ENCODE measurements at places on chromosomes 7 and 10.
A peak's percentile ranks its signal among the peaks of the same experiment; 100 is the strongest.

DNA sequence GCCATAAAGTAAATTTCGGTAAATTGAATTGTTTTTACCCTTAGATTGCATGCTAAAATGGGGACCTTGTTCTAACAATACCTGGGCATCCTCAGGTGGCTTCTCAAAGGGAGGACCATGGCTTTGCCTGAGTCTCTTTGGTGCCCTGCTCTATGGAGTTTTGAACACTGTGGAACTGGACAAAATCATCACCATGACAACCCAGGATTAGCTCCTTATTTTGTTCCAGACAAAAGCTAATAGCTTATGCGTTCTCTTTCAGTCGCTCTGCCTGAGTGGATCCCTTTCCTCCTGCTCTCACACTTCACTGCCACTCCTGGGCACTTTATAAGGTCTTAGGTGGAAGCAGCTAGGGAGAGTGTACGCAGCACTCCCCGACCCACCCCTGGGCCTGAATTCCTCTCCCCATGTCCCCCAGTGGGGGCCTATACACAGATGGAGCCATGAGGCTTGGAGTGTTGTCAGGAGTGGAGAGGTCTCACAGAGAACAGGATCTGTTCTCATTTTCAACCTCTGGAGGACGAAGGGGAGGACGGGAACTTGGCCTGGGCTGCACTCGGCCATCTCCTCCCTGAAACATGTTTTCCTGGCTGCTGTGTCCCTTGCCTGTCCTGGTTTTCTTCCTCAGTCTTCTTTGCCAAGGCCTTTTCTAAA, 19.0 kb downstream of the ADCYAP1R1 start:
- no peak for DNase-seq

DNA sequence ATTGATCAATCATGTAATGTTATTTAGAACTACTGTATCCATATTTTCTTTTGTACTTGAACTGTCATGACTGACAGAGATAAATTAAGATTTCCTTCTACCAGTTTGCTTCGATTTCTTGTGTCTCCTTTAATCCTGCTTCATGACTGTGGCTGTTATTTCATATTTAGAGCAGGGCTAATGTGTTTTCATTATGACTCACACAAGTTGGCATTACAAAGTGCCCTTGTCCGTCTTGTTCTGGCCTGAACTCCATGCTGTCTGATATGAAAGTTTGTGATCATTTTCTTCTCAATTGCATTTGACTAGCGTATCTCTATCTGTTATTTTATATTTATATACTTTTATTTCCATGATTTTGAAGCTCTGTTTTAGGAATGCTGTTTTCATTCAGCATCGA, 344.1 kb upstream of the PRKCQ start:
- DNase-seq = no peak

DNA sequence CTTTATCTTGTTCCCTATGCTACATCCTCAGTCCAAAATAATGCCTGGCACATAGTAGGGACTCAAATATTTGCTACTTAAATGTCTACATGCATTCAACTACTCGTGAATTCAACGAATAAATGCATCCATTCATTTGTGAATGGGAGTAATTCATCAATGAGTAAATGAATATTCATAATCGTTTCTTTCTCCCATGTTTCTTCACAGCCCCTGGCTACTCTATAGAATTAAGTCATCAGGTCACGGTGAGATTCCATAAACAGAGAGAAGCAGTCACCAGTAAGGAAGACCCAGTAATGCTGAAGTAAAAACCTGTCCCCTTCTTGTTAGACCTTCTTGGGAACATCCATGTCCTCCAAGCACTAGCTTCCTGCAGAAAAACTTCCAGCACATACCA, 48.4 kb downstream of the ATE1 start:
- DNase-seq = no peak

- no peak for DNase-seq
These were observed 5.4 kb downstream of the PPIA start for GRCh38 chr7:44801890-44802289.

- DNase-seq = no peak
These were observed 268.3 kb downstream of the DIP2C start for GRCh38 chr10:421170-421569.

GRCh38 chr10:106919871-106920282, 244.6 kb downstream of the SORCS1 start:
- DNase-seq = no peak

GRCh38 chr10:13335881-13336280, 12.2 kb downstream of the SEPHS1 start:
- no peak for DNase-seq

DNA sequence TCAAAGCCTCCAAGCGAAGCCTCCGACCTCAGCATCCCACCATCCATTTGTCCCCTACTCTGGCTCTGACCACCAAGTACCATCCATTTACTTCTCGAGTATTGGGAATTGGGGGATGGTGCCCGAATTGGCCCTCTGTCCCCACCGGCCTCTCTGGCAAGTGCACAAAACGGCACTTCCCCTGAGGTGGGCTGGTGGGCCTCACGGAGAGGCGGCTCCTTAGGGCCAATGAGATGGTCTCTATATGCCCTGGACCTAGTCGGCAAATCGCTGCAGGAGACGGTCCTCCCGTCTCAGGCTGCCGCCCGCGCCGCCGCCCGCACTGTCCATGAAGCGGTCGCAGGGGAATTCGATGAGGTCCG, 2.8 kb downstream of the TRIL start:
- DNase-seq = no peak

DNA sequence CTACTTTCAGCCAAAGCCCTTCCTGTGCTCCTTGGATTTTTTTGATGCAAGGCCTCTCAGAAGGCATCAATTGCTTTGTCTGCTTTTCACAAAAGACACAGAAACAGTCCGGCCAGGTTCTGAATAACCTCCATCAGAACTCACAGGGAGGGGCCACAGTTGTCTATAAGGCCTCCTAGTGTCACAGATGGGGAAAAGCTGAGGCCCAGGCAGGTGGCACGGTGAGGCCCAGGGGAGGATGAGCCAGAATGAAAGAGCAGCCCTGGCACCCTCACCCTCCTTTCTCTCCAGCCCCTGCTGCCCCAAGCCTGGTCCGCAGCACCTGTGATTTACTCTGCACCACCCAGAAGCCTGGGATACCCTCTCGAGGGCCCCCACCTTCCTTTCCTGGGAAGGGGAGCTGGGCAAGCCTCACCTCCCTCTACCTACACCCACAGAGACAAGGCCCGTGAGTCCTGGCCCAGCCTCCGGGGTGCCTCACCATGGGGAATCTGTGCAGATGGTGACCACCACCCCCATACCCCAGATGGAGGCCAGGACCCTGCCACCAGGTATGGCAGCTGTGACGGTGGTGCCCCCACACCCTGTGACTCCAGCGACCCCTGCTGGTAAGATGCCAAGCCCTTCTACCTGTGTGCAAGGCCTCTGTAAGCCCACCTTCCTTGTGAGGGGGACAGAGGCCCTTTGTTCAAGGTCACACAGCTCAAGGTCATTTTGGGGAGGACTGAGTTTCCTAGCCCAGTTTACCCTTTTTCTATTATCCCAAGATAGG, 26.2 kb upstream of the ZNF467 start:
- peak; percentile 48 for DNase-seq

- no peak for DNase-seq
These were observed 33.5 kb downstream of the DPY19L1 start for GRCh38 chr7:35003679-35004303.

DNA sequence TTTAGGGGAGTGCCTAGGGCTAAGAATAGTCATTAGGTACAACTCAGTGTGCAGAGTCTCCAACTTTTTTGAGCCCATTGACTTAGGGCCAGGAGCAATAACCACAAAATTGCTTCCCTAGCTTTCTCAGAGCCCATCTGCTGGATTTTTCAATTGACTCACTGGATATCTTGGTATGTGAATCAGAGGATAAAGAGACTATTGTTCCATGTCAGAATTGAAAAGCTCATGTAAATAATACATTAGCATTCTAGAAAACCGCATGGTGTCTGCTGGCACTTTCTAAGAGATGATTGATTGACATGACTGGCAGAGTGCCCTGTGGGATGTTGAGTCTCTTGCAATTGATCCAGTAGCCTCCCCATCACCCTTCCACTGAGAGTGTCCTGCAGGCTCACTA, 246.2 kb downstream of the CCDC7 start:
- DNase-seq = no peak

DNA sequence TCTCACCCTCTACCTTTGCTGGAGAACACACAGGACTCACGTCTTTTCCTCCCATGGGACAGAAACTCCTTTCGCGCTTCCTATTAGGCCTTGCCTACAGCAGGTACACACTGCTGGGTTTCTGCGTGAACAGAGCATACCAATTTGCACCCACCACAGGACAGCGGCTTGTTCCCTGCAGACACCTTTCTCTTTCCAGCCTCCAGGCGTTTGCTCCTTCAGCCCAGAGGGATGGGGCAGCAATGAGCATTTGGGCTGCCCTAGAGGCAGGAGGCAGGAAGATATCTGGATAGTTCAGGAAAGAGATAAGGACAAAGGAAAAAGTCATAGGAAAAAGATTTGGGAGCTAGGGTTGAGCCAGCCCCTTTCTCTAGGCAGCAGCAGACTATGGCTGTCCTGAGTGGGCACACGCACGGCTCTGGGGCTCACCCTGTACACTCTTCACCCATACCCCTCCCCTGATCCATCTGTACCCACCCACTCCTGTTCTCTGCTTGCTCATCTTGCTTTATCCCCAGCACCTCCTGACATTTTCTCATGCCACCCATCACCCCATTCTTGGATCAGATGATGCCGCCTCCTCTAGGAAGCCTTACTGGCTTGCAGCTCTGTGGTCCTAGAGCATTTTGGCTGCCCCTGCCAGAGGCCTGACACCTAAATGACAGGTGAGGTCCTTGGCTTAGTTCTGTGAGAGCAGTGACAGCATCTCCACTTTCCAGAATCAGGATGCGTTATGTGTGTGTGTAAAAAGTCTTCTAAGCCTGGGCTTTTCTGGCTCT, 40.7 kb upstream of the SPDYE3 start:
- no peak for DNase-seq

GRCh38 chr10:6327961-6328698, 125.4 kb downstream of the PFKFB3 start:
- DNase-seq = no peak

GRCh38 chr10:102384606-102385429, 10.7 kb upstream of the NFKB2 start:
- no peak for DNase-seq

GRCh38 chr10:16184906-16185305, 251.9 kb upstream of the PTER start:
- DNase-seq = no peak

DNA sequence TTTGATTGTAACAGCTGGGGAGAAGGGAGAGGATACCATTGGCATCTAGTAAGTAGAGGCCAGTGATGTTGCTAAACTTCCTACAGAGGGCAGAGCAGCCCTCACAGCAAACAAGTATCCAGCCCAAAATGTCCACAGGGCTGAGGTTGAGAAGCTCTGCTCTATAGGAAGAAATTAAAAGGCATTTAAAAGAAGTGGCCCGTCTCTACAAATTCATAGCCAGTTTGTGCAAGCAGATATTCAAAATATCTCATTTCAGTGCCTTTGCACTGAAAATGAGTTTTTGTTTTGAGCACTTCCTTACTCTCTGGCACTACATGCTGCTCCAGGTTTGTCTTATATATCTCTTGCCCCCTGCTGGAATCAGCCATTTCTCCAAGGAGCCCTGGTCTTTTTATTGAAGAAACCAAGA, 330.0 kb downstream of the BBS9 start:
- DNase-seq = no peak

DNA sequence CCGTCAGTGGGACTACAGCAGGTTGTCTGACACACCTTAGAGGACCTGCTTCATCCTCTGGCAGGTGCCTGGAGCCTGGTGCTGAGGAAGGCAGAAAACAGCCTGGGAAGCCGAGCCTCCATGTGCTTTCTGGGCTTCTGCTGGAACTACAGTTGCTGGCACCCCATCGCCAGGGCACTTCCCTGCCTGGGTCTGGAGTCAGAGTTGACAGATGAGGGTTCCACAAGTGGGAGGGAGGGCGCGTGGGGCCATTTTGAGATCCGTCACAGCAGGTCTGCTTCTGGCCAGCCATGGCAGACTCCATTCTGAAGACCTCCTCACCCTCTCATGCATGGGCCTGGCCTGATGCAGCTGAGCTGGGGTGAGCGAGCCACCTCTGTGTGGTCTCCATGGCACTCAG, 33.2 kb upstream of the TCERG1L start:
- no peak for DNase-seq

- DNase-seq = no peak
These were observed 17.3 kb upstream of the DUSP5 start for GRCh38 chr10:110480387-110480786.

GRCh38 chr7:150866932-150867564, 14.7 kb downstream of the AOC1 start:
- no peak for DNase-seq

DNA sequence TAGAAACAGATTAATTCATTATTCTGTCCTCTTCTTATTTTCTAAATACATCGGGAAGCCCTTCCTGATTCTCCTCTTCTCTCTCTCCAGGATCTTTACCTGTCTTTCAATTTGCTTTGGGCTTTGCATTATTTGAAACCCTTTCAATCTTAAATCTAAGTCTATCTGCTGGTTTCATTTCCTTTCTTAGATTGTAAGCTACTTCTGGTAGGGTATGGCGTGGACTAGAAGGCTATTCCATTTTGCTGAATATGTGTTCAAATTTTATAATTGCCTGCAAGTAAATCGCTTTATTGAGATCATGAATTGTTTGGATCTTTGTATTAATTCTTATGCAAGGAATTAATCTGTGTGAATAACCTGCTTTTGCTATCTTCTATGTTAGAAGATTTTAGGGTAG, 11.1 kb downstream of the STAM start:
- no peak for DNase-seq

DNA sequence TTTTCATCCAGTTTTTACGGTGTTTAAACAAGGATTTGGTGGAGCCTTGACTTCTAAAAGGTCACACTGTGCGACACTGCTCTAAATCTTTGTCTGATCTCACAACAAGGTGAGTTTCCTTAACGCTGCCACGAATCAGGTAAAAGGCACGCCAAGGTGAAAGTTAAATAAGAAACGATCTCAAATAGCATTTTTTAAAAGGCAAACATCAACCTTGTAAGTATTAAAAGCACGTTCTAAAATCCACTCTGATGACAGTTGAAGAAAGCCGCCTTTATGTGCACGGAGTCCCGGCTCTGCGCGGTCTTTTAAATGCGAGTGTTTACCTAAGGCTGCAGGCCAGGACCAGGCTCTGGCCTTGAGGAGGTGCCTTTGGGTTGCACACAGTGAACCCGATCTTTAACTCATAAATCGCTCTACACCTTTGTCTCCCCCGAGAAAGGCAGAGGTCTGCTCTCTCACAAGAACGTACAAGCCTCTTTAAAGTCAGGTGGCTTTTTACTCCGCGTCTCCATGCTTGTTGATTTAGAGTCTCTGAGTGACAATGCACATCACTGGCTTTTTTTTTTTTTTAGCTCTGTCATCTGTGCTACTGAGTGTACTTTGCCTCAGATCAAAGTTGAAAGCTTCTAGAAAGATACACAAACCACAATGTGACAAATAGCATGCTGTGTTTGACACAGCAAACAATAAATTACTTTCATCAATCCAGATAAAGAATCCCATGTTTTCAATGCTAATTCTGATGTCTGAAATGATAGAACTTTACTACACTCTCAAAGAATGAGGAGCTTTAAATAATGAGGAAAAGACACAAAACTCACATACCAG, 25.9 kb upstream of the RNF32 start:
- DNase-seq = no peak

DNA sequence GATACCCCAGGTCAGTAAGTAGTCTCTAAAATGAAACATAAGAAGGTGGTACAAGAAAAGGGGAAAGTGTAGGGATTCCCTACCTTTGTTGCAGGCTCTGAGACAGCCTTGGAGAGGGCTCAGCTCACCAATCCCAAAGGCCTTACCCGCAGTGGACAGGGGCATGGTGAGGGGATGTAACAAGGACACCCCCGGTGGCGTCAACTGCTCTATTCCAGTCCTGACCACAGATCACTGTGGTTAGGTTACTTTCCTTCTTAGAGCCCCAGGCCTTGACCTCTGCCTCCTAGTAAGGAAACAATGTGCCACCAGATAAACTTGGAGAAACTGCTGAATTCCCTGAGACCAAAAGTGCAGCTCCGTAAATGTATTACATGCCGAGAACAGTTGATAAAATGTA, 17.5 kb downstream of the PLXNA4 start:
- DNase-seq = no peak
